Lung (tissue), 17 donors: ENCODE measurements at places on chromosomes 1 and 21. TPM values are rescaled to one million over a fixed set of nuclear protein-coding genes. Genes with fewer than 3 reads are reported as not detected.

The CD34 gene
- 81.9 TPM for total RNA-seq

GRCh38 chr1:66331658-66332547, 202.1 kb upstream of the SGIP1 start:
- H3K36me3 ChIP-seq = no peaks in the 10 kb centered on the region
- H3K27me3 ChIP-seq = no peaks in the 10 kb centered on the region
- DNase-seq = peak; percentile 88
- peak overlapping the region; percentile 86 for H3K27ac ChIP-seq
- peaks cover 44% of the 10 kb centered on the region for H3K4me1 ChIP-seq
- peak overlapping the region; percentile 30 for H3K4me3 ChIP-seq

DNA sequence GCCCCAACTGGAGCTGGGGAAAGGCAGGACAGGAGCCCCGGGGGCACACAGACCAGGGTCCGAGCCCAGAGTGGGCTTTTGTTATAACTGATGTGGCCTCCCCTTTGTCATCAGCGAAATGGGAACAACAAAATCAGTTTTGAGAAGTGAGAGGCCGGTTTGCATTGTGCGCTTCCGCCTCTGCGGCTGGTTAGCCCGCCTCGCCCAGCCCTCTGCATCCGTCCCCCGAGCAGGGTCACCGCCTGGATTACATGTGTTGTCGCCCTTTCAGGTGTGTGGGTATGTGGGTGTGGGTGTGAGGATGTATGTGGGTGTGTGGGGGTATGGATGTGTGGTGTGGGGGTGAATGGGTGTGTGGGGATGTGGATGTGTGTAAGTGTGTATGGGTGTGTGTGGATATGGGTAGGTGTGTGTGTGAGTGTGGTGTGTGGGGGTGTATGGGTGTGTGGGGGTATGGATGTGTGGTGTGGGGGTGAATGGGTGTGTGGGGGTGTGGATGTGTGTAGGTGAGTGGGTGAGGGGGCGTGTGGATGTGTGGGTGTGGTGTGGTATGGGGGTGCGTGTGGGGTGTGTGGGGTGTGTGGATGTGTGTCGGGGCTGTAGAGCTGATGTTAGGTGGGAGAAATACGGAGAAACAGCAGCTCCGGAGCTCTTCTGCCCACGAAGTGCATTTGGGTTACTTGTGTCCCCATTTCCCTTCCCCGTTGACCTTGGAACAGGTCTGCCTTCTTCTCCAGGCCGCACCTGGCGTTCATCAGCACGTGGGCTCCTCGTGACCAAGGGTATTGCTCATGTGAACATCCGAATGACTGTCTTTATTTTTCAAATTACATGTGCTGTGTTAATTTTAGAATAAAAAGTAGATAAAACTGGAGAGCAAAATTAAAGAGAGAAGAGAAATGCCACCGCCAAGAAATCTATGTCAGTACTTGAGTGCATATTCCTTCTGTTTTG, 67.6 kb downstream of the FHAD1 start:
- H3K27ac ChIP-seq = no peak overlapping the region
- H3K27me3 ChIP-seq = no peaks in the 10 kb centered on the region
- H3K4me1 ChIP-seq = peaks cover 4% of the 10 kb centered on the region
- DNase-seq = no peak
- no peak overlapping the region for H3K4me3 ChIP-seq

The PRRX1 gene
- total RNA-seq = 13.8 TPM
